ENCODE measurements at places on chromosomes 5 and 9. TPM values are rescaled to one million over a fixed set of nuclear protein-coding genes. Genes with fewer than 3 reads are reported as not detected.
A peak's percentile ranks its signal among the peaks of the same experiment; 100 is the strongest.

- DNase-seq, result no peak
Observed at GRCh38 chr9:133115604-133116345, 5.3 kb downstream of the RALGDS start.

DNA sequence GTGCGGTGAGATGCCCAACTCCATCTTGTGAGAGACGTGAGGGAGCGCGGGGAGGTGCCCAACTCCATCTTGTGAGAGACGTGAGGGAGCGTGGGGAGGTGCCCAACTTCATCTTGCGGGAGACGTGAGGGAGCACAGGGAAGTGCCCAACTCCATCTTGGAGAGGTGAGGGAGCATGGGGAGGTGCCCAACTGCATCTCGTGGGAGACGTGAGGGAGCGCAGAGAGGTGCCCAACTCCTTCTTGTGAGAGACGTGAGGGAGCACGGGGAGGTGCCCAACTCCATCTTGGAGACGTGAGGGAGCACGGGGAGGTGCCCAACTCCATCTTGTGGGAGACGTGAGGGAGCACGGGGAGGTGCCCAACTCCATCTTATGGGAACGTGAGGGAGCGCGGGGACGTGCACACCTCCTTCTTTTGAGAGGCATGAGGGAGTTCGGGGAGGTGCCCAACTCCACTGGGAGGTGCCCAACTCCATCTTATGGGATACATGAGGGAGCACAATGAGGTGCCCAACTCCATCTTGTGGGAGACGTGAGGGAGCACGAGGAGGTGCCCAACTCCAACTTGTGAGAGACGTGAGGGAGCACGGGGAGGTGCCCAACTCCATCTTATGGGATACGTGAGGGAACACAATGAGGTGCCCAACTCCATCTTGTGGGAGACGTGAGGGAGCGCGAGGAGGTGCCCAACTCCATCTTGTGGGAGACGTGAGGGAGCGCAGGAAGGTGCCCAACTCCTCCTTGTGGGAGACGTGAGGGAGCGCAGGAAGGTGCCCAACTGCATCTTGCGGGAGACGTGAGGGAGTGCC lies 235.4 kb downstream of the CACNA1B start:
- no peak for DNase-seq

DNA sequence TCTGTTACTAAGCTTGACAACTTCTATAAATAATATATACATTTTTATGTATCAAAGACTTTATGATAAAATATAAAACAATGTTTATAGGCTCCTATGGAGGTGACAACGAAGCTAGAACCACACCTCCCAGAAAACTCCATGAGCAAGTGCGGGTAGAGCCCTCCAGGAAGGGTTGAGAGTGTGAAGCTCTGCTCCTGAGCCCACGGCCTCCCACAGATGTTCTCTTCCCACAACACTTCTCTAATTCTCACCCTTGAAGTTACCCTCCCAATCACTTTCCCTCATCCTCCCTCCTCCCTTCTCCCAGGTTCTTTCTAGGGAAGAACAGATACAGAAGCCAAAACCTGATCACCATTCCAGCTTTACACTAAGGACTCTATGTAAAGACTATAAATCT lies 427.6 kb downstream of the SPOCK1 start:
- DNase-seq, result no peak

The WHRN gene
- 4.6 TPM for polyA plus RNA-seq

- no peak for DNase-seq
Observed at GRCh38 chr5:141354900-141355469, at the start of gene PCDHGA4. TSS of gene PCDHGA4 (plus strand) at chr5:141355021. CDS start at chr5:141355108, 87 bp downstream.

The SHC3 gene
- 3.2 TPM for polyA plus RNA-seq

The PDCD1LG2 gene
- 19.4 TPM for polyA plus RNA-seq

The C9orf153 gene
- 0.03 TPM for polyA plus RNA-seq

The MAN2A1 gene
- polyA plus RNA-seq, result 24.2 TPM

The SPINK7 gene
- polyA plus RNA-seq, result not detected

DNA sequence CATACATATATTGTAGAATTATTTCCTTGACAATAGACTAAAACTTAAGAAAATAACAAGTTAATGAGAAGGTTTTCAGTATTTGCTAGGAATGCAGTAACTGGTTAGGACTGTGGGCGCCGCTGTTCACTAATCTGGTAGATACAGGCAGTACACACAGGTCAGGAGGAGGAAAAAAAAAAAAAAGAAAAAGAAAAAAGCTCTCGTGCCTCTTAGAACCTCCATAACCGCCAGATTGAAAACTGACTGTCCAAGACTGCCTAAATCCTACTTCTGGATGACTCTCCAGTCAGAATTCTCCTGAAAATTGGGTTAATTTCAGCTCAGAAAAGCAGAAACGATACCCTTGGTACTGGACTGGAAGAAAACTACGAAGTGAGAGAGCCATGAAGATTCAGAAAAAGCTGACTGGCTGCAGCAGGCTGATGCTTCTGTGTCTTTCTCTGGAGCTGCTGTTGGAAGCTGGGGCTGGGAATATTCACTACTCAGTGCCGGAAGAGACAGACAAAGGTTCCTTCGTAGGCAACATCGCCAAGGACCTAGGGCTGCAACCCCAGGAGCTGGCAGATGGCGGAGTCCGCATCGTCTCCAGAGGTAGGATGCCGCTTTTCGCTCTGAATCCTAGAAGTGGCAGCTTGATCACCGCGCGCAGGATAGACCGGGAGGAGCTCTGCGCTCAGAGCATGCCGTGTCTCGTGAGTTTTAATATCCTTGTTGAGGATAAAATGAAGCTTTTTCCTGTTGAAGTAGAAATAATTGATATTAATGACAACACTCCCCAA lies at the start of gene PCDHGA1:
Gene PCDHGA1 (plus strand): TSS at position 216 of the 782 bp plus-strand sequence.
- peak; percentile 35 for DNase-seq

GRCh38 chr5:78562001-78562400 lies 86.6 kb downstream of the LHFPL2 start:
- no peak for DNase-seq

DNA sequence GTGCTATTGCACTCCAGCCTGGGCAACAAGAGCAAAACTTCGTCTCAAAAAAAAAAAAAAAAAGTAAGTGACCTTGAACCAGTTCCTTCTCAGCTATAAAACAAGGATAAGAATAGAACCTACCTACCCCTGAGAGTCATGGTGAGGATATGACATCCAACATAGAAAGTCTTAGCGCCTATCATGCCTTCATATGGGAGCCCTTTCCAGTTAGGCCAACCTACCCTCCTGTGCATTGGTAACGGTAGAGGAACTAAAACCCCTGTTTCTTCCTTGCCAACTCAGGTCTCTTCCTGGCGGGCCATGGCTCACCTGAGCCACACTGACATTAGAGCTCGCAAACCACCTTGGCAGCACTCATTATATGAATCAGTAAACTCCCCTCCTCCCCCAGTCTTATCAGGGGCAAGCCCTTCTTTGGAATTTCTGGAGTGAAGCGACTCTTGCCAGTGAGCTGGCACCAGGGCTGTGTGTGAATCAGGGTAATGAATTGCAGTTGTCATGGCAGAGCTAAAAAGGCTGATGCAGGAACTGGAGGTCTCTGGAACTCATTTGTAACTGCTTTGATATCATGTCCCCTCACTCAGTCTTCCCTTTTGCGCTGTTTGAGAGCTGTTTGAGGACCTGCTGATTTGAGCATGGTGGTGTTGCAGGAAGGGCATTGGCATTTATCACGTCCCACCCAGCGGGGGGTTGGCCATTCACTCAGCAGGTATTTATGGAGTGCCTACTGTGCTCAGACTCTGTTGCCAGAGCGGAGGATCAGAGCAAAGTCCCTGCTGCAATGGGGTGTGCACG lies 10.3 kb downstream of the WWC1 start:
- DNase-seq, result no peak

- DNase-seq, result no peak
Observed at GRCh38 chr5:156438076-156438475, 111.1 kb downstream of the SGCD start.

The SPATA31E1 gene
- polyA plus RNA-seq, result not detected

DNA sequence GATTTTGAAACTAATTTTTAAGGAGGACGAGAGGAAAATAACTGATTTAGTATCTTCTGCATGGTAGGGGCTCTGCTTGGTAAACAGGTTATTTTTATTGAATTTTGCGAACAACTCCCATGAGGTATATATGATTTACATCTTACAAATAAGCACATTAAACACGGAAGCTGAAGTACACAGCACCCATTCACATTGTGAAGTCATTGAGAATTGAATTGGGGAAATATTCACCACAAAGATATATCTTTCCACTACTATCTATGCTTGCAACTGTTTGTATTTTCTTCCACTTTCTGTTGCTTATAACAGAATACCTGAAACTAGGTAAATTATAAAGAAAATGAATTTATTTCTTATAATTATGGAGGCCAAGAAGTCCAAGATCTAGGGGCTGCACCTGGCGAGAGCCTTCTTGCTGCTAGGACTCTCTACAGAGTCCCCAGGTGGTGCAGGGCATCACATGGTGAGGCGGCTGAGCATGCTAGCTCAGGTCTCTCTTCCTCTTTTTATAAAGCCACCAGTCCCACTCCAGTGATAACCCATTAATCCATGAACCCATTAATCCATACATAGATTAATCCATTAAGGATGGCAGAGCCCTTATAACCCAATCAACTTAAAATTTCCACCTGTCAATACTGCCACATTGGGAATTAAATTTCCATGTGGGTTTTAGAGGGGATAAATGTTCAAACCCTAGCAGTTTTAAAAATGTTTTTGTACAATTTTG lies 79.0 kb upstream of the ZNF608 start:
- DNase-seq, result no peak

DNA sequence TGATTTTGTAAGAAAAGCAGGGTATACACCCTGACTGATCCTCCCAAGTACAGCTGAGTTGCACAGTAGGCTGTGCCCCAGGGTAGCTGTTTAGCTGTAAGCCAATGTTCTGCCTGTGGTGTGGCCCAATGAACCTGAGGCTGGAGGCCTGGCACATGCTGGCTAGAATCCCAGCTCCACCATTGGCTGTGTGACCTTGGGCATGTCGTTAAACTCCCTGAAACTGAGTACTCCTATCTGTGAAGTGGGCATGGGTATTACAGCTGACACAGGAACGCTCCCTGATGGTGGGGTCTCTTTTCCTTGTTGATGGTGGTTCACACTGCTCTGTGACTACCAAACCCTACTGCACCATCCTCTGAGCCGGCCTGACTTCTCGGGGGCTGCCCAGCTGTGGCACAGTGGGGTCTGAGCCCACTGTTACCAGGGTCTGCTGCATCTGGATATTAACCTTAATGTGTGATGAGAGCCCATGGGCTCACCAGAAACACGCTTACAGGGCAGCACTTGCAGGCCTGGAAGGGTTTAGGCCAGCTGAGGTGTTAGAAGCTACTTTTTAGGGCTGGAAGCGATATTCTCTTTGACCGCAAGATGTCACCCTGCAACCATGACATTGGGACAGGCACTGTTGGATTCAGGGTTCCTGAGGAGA lies 7.0 kb upstream of the GADD45G start:
- peak; percentile 65 for DNase-seq

The GABRA6 gene
- 0.10 TPM for polyA plus RNA-seq

GRCh38 chr9:20205821-20206220 lies 416.5 kb downstream of the MLLT3 start:
- no peak for DNase-seq

- DNase-seq, result no peak
Observed at GRCh38 chr9:14500705-14501104, 186.8 kb upstream of the NFIB start.

GRCh38 chr9:37899041-37899440 lies 4.9 kb downstream of the SLC25A51 start:
- no peak for DNase-seq

Data from SK-N-SH (cell line).